ENCODE measurements at places on chromosomes 3 and 15. TPM values are rescaled to one million over a fixed set of nuclear protein-coding genes. Genes with fewer than 3 reads are reported as not detected.

Gene ACOX2
- 7.5 TPM for total RNA-seq

Gene ARPIN
- 8.7 TPM for total RNA-seq

Gene SAMD7
- not detected for total RNA-seq

Gene ZNF660
- total RNA-seq: 0.76 TPM

Gene KBTBD12
- total RNA-seq: not detected

Gene FRMD4B
- not detected for total RNA-seq

Gene SLC22A13
- total RNA-seq: 0.38 TPM

- peak; percentile 37 for DNase-seq
These were observed 317.6 kb upstream of the RASGRP1 start for GRCh38 chr15:38882221-38882620.

GRCh38 chr3:172034786-172035685, 4.3 kb upstream of the FNDC3B start:
- peak; percentile 54 for DNase-seq

GRCh38 chr15:81481346-81481745, 107.3 kb upstream of the TMC3 start:
- no peak for DNase-seq

GRCh38 chr3:100155128-100155527, 40.8 kb upstream of the FILIP1L start:
- DNase-seq: peak; percentile 65

GRCh38 chr15:26739791-26740190, 33.1 kb downstream of the GABRB3 start:
- DNase-seq: no peak

DNA sequence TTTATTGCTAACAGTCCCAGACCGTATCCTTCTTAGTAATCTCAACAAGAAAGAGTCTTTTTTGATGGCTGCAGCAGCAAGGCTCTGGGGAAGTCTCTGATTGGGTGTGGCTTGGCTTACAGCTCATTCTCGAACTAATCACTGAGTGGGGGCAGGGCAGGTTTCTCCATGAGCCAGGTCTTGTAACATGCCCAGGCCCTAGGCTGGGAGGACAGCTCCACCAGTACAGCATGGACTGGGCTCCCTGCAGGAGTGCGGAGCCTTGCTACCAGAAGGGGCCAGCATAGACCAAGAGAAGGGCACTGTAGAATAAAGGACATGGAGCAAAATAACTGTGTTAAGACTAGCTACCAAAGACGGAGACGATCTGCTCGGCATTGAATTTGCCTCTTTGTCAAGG, 7.2 kb downstream of the CD276 start:
- DNase-seq: peak; percentile 96

GRCh38 chr3:66177026-66177425, 43.8 kb upstream of the SLC25A26 start:
- DNase-seq: no peak

DNA sequence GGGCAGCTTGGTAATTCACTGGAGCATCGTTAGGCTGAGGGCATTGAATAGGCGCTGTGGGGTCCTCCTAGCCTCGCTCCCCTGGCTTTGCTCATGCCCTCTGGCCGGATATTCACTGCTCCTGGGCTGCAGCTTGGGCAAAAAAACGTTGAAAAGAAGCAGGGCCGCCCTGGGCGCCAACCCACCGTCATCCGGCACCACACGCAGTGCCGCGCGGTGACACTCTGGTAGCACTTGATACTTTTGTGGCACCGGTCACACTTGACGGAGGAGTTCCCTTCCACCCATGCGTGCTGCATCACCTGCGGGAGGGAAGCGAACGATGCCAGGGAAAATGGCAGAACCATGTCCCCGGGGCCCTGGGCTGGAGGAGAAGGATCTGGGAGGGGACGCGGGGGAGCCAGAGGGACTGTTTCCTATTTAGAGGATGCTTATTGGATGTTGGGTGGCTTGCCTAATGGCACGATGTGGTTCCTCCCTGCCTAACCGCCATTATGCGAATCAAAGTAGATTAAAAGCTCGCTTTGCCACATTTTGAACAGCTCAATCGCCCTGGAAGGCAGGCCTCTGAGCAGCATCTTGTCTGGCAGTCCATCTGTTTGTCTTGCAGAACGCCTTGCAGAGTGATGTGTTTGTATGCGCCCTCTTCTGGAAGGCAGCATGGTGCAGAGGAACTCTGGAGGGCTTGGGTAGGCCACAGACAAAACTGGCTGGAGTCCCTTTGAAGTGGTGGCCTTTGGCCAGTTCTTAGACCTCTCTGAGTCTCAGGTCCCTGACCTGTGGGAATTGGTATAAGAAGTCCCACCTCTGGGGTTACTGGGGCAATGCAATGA, 93.2 kb downstream of the DGKG start:
- peak; percentile 55 for DNase-seq

DNA sequence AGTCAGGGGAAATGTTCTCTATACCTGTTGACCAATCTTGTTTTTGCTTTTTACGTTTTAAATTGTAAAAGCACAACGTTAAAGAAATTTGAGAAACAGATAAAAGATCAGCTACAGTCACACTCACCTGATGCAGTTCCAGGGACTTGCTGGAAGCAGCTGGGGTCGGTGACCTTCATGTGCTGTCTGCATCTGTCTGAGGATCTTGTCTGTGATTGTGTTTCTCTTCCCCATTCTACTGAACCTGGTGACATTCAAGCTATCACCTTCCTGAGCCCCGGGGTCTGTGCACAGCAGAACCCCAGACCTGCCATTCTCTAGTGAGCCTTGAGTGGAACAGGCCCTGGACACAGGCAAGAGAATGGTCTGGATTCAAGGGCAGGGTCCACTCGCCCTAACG, 66.4 kb upstream of the SIAH2 start:
- DNase-seq: no peak

DNA sequence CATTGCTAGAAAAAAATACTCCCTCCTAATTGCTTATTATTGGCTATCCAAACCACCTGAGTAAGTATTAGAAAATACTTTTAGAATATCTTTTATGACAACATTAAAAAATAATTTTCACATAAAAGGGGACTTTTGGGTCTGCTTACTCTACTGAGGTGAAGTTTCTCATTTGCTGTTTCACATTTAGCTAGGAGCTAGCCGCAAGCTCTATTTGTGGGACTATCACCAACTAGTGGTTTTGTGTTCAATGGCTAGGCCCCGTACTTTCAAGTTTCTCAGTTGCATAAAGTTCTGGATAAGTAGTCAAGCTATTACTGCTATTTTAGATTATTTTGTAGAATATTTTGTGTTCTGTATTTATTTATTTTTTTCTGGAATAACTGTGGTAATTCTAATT, 244.2 kb upstream of the SLITRK3 start:
- DNase-seq: no peak

GRCh38 chr15:67080118-67080899, 14.9 kb downstream of the SMAD3 start:
- peak; percentile 90 for DNase-seq

GRCh38 chr3:169215461-169216352, 447.8 kb downstream of the MECOM start:
- DNase-seq: peak; percentile 4

GRCh38 chr15:58321034-58321433, 110.8 kb upstream of the LIPC start:
- no peak for DNase-seq

DNA sequence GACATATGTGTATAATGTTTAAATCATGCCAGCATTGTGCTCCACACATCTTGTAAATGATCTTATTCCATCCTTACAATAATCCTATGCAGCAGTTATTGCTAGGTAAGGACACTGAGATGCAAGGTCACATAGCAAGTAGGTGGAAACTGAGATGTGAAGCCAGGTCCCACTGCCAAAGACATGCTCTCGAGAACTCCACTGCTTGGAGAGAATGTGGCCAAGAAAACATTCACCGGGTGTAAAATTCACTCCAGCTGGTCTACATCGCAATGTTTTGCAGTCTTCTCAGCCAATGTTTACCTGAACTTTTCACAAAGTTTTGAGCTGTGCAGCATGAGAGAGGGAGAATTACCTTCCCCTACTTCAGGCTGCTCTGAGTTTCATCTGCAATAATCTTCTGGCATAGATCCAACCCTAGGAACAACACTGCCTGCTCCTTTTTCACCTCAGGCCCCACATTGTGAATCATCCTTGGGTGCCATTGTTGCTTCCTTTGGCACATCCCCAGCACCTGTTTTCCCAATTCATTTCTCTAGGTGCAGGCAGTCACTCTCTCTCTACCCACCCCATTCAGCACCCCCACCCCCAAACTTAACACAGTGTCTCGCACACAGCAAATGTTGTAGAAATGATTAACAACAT, 53.5 kb upstream of the PRTG start:
- DNase-seq: peak; percentile 33

- no peak for DNase-seq
These were observed 38.6 kb downstream of the PIK3R4 start for GRCh38 chr3:130707902-130708601.

GRCh38 chr15:55829826-55830225, 86.9 kb upstream of the PRTG start:
- DNase-seq: no peak

DNA sequence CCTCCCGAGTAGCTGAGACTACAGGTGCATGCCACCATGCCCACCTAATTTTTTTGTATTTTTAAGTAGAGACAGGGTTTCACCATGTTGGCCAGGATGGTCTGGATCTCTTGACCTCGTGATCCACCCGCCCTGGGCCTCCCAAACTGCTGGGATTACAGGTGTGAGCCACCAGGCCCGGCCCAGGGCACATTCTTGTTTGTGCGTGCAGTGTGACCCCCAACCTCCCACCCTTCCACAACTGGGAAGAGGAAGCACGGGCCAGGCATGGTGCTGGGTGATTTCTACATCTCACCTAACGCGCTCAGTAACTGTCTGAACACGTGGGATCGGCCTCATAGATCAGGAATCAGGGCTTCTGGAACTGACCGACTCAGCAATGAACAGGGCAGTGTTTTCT, 48.0 kb downstream of the KLHL6 start:
- no peak for DNase-seq

- no peak for DNase-seq
These were observed 10.8 kb upstream of the SNRPA1 start for GRCh38 chr15:101305820-101306255.

DNA sequence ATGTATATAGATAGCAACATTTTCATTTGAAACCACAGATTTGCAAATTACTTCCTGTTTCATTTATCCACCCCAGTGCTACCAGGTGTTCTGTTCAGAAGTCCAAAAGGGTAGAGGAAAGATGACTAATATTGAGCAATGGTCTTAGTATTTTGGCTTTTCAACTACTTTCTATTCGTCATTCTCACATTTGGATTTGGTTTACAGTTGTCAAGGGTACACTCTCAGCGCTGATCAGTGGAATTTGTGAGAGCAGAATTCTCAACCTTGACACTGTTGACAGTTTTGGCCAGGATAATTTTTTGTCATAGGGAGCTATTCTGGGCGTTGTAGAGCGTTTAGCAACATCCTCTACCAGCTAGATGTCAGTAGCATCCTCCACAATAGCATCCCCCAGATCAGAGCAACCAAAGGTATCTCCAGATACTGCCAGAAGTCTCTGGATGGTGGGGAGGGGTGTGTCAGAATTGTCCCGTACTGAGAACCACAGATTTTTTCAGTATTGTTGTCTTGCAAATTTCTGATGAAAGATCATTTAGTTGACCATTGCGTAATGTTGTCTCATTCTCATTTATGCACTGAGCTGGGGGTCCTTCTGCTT, 4.2 kb downstream of the HMCES start:
- DNase-seq: peak; percentile 88

Data from GM23248 (cell line).